ENCODE measurements at places on chromosomes 3 and 15. TPM values are rescaled to one million over a fixed set of nuclear protein-coding genes. Genes with fewer than 3 reads are reported as not detected.
A peak's percentile ranks its signal among the peaks of the same experiment; 100 is the strongest.

POMGNT2 gene
- 4.5 TPM for polyA plus RNA-seq

DENND4A gene
- 15.9 TPM for polyA plus RNA-seq

C3orf49 gene
- 0.05 TPM for polyA plus RNA-seq

SH2D7 gene
- 0.05 TPM for polyA plus RNA-seq

PRRT3 gene
- 1.6 TPM for polyA plus RNA-seq

CLDN18 gene
- polyA plus RNA-seq = 0.62 TPM

CHRNA3 gene
- polyA plus RNA-seq = 48.3 TPM

AGBL1 gene
- 0.02 TPM for polyA plus RNA-seq

DNA sequence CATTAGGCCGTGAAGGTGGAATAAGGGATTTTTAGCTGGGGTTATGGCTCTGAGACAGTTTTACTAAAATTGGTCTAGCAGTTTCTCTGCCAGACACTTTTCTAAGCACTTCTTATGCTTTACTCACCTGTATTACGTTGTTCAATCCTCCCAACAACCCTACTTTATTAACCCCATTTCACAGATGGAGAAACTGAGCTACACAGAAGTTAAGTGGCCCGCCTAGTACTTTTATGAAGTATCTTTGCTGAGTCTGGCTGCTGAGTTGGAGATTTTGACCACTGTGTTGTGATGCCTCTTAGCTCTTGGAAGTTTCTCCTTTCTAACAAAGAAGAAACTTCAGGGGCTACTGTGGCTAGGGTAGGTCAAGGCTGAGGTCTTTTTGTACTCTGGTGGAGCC is 11.5 kb downstream of the LIMD1 start:
- H3K4me3 ChIP-seq = no peak overlapping the region
- peaks cover 14% of the 10 kb centered on the region for H3K4me1 ChIP-seq
- H3K36me3 ChIP-seq = peaks cover 17% of the 10 kb centered on the region
- H3K27me3 ChIP-seq = no peaks in the 10 kb centered on the region
- no peak overlapping the region for H3K27ac ChIP-seq

GRCh38 chr15:49863431-49864224 is 242.8 kb downstream of the DTWD1 start:
- no peak for DNase-seq
- H3K27ac ChIP-seq = no peak overlapping the region
- H3K36me3 ChIP-seq = no peaks in the 10 kb centered on the region
- no peaks in the 10 kb centered on the region for H3K4me1 ChIP-seq

DNA sequence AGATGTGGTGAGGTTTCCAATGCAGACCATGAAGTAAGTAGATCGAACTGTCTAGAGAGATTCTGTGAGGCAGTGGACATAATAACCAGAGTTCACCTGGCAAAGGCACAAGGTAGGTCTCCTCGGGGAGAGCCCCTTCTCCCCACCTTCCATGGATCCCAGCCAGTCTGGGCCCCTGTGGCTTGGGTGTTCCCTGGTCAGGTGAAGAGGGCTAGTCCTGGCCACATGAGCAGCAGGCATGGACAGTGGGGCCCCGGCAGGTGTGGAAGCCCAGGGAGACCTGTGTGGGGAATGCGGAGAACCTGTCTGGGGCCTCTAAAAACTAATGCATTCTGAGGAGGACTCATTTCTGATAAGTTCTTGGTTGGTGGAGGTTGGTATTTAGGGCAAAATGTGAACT is 241.4 kb upstream of the TRIM42 start:
- no peaks in the 10 kb centered on the region for H3K36me3 ChIP-seq
- no peaks in the 10 kb centered on the region for H3K4me1 ChIP-seq
- H3K27me3 ChIP-seq = no peaks in the 10 kb centered on the region
- H3K4me3 ChIP-seq = no peak overlapping the region
- no peak for DNase-seq
- no peak overlapping the region for H3K27ac ChIP-seq

- no peak overlapping the region for H3K4me3 ChIP-seq
- H3K36me3 ChIP-seq = peaks cover 30% of the 10 kb centered on the region
- no peak overlapping the region for H3K27ac ChIP-seq
- H3K27me3 ChIP-seq = no peaks in the 10 kb centered on the region
- H3K4me1 ChIP-seq = no peaks in the 10 kb centered on the region
- no peak for DNase-seq
These were observed 9.7 kb upstream of the SCAANT1 start for GRCh38 chr3:63921741-63922482.

- DNase-seq = no peak
- no peaks in the 10 kb centered on the region for H3K4me1 ChIP-seq
- no peaks in the 10 kb centered on the region for H3K36me3 ChIP-seq
- peaks cover 25% of the 10 kb centered on the region for H3K27me3 ChIP-seq
These were observed 6.9 kb downstream of the ADAMTS7 start for GRCh38 chr15:78804391-78804792.

DNA sequence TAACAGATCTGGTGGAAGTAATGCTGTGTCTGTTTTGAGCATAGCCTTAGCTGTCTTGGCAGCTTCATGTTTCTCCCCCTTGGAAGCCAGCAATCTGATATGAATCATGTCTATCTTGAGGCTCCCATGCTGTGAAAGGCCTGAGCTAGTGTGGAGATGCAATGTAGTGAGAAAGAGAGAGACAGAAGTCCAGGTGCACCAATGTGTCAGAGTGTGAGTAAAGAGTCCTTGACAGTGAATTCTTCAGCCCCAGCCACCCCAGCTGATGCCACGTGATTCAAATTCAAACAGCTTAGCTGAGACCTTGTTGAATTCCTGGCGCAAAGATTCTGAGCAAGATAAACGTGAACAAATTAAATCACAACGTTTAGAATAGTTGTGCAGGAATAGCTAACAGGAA is 704.2 kb downstream of the EDEM1 start:
- DNase-seq = no peak
- no peak overlapping the region for H3K27ac ChIP-seq
- H3K4me1 ChIP-seq = no peaks in the 10 kb centered on the region
- no peaks in the 10 kb centered on the region for H3K27me3 ChIP-seq

DNA sequence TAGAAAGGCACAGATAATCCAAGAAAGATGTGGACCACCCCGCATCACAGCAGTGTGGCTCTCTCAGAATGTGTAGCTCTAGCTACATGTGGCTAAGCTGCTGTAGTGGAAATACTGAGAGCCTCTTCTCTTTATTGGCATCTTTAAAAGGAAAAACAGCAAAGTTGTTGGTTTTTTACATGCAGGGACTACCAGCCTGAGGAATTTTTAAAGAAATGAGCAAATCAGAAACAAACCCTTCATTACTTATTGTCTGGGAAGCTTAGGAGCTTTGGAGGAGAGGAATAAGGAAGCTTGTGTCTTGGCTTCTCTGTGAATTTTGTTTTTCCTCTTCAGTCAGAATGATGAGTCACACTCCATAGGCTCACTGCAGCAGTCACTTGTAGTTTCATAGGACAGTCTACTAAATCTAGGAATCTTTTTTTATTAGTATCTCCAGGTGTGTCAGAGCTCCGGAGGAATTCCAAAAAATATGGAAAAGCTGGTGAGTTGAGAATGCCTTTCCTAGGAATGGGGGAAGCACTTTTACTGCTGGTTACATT is 27.5 kb downstream of the POLG start:
- no peaks in the 10 kb centered on the region for H3K27me3 ChIP-seq
- no peak overlapping the region for H3K27ac ChIP-seq

DNA sequence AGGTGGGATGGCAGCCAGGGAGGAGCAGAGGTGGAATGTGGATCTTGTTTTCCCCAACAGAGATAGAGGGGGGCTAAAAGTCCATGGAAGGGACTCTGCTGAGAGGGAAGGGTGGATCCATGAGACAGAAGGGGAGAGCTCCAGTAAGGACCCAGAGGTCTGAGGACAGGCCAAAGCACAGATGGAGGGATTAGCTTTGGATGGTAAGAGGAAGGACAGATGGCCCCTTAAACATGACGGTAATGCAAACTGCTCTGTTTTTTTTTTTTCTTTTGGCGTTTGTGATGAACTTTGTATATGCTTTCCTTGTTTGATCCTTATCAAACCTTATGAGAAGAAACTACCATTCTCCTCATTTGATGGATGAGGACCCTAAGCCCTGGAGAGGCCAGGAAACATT is 96.2 kb downstream of the IGF1R start:
- no peak for DNase-seq
- peaks cover 38% of the 10 kb centered on the region for H3K4me1 ChIP-seq
- no peak overlapping the region for H3K27ac ChIP-seq
- no peaks in the 10 kb centered on the region for H3K36me3 ChIP-seq

DNA sequence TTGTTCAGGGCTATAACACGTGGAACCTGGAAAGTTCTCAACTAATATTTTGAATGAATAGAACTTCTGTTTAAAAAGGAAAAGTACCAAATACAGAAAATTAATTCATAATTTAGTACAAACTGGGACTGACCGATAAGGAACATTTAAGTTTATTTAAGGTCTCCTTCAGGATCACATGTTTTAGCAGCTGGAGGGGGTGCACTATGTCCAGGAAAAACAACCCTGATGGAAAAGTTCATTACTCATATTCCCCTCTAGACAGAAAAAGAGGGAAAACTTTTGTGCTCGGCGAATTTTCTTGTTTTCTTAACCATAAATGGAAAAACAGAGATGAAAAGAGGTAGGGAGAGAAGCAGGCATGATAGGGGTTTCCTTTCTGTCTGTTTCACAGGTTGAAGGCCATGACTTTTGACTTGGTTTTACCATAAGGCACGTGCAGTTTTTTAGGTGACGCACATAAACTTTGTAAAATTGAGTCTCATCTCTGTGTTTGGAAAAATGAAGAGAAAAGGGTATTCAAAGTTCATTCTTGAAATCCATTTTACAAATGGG is 26.5 kb downstream of the FRMD4B start:
- no peaks in the 10 kb centered on the region for H3K27me3 ChIP-seq
- no peaks in the 10 kb centered on the region for H3K36me3 ChIP-seq
- H3K4me3 ChIP-seq = no peak overlapping the region
- H3K27ac ChIP-seq = no peak overlapping the region
- peaks cover 13% of the 10 kb centered on the region for H3K4me1 ChIP-seq
- no peak for DNase-seq

DNA sequence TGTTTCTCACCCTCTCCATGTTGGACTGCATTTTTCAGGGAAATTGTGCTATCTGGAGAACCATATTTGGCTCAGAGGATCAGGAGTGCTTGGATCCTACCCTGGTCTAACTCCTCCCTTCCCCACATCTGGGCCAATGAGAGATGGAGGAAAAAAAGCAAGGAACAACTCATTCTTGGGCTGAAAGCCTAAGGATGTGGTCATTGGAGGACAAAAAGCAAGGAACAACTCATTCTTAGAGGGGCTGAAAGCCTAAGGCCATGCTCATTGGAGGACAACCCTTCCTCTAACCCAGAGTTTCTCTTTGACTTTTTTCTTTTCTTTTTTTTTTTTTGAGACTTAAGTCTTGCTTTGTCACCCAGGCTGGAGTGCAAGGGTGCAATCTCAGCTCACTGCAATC is 48.6 kb upstream of the CHRNB4 start:
- no peak overlapping the region for H3K27ac ChIP-seq
- no peak for DNase-seq
- no peaks in the 10 kb centered on the region for H3K27me3 ChIP-seq
- H3K36me3 ChIP-seq = no peaks in the 10 kb centered on the region
- no peak overlapping the region for H3K4me3 ChIP-seq

GRCh38 chr15:101723171-101723873 is 951 bp downstream of the TARS3 start:
- DNase-seq = peak; percentile 18
- H3K27ac ChIP-seq = no peak overlapping the region
- peak overlapping the region; percentile 86 for H3K4me3 ChIP-seq
- no peaks in the 10 kb centered on the region for H3K27me3 ChIP-seq
- peaks cover 26% of the 10 kb centered on the region for H3K36me3 ChIP-seq

DNA sequence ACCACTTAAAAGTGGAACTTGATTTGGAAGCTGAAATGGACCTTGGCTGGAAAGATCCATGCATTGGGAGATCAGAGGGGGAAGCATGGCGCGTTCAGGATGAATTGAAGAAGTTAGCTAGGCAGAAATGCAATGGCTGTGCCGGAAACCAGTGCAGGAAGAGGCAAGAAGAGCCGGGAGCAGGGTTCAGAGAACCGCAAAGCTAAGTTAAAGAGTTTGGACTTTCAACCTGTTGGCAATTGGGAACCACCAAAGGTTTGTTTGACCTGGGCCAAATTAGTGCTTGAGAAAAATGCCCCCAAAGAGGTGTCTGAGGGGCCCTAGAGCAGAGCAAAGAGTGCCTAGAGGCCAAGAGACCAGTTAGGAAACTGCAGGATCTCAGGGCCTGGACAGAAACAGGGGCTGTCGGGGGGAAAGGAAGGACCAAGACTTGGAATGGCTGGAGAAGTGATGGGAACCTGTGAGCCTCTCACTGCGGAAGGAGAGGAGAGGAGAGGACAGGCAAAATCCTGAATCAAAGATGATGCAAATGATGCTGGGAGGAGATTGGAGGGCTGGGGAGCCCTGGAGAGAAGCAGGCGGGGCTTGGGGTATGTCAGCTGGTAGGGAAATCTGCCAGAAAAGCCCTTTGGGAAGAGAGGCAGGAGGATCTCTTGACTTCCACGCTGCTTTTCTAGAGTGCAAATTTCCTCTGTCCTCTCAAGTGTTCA is 49.3 kb downstream of the FAM174B start:
- H3K27me3 ChIP-seq = no peaks in the 10 kb centered on the region
- no peak overlapping the region for H3K27ac ChIP-seq
- H3K36me3 ChIP-seq = no peaks in the 10 kb centered on the region

GRCh38 chr15:29449136-29449535 is 179.5 kb upstream of the NSMCE3 start:
- DNase-seq = no peak
- H3K27me3 ChIP-seq = no peaks in the 10 kb centered on the region

- no peaks in the 10 kb centered on the region for H3K4me1 ChIP-seq
- no peak overlapping the region for H3K4me3 ChIP-seq
- H3K27ac ChIP-seq = no peak overlapping the region
- H3K27me3 ChIP-seq = no peaks in the 10 kb centered on the region
- DNase-seq = no peak
- no peaks in the 10 kb centered on the region for H3K36me3 ChIP-seq
These were observed 107.2 kb downstream of the FRMD5 start for GRCh38 chr15:44087578-44088465.

DNA sequence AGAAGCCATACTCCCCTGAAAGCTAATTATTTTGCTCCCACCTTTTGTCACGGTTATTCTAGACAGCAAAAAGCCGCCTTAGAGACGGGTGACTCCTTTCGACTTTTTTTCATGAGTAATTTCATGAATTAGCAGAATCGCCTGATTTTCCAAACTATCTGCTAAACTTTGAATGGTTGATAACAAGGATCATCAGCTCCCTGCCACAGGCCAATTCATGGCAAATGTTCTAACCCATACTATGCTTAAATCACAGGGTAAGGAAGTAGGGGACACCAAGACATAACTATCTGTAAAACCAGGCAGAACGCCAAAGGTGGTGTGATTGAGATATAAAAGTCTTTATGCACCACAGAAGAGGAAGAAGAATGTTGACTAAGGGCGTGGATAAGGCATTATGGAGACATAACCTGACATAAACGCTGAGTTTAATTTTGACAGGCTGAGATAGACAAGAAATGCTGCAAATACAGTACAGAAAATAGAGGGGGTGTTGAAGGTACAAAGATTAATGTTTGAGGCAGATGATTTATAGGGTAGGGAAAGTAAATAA is 891 bp upstream of the DMXL2 start:
- H3K27ac ChIP-seq = no peak overlapping the region
- no peak for DNase-seq
- H3K27me3 ChIP-seq = no peaks in the 10 kb centered on the region
